Activated T-cell treated with anti-CD3 and anti-CD28 coated beads for 48 hours (primary cell): ENCODE measurements at places on chromosomes 6 and 20.

- no peak for DNase-seq
These were observed 13.2 kb upstream of the PARD6B start for GRCh38 chr20:50717974-50718761.

- DNase-seq: no peak
These were observed 77.1 kb upstream of the RNF217 start for GRCh38 chr6:124885171-124885570.

DNA sequence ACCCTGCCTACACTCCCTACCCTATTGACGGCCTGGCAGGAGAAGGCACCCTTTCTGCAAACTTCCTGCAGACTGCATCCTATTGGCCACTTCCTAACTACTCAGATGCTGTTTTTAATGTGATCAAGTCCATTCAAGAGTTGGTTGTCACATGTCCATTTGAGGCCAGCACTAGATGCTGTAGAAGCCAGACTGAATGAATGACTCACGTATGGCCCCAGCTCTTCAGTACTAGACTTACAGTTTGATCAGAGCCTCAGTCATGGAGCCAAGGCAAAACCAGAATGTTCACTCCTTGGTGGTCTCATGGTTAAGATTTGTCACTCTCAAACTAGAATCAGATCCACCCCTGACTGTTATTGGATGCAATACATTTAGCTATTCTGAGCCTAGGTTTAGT, 101.7 kb downstream of the OPRM1 start:
- DNase-seq: no peak

- DNase-seq: no peak
These were observed 1.2 kb upstream of the SYNJ2 start for GRCh38 chr6:157980288-157981131.

DNA sequence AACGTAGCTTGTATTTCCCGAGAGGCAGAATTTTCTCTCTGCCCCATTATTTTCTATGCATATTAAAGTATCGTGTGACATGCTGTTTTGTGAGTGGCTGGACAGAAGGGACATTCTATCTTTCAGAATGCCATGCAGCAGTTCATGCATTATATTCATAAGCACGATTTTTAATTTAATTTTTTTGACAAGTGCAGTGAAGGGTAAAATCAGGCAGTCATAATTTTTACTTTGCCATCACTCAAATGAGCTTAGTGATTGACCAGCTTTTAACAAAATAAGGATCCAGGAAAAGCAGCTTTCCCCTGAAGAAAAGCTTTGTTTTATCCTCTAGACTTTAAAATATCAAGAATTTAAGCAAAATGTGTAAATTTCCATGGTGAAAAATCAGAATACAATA, 673.3 kb downstream of the KIF16B start:
- no peak for DNase-seq

GRCh38 chr6:159943968-159944598, 24.8 kb upstream of the IGF2R start:
- no peak for DNase-seq

- no peak for DNase-seq
These were observed 179.5 kb downstream of the SOX4 start for GRCh38 chr6:21772884-21773575.

GRCh38 chr6:166957087-166957804, 896 bp upstream of the RNASET2 start:
- no peak for DNase-seq

DNA sequence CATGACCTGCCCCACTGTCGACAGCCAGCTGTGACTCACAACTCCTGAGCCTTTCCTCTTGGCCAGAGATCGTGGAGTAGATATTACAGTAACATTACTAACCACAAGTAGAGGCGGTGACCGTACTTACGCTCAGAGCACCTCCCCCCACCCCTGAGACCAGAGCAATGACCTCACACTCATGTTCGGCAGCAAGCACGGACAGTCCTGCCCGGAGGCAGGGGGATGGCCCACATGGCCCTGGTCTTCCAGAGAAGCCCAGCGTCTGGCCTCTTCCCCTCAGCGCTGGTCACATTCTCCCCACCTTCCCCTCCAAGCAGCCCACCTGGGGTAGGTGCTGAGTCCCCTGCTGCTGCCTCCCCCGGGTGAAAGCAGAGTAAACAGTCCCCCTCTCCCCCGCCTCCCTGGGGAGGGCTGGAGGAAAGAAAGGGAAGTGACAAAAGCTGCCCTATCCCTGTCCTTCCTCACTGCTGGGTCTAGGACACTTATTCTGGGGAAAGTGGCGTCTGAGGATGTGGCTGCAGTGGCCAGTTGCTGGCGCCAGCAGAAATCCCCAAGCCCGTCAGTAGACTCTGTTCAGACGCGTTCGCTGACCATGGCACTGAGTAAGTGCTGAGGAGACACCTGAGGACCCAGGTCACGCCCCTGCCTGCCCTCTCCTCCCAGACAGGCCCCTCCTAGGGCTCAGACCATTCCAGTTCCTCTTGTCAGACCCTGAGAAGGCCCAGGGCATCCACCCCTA, 68.5 kb downstream of the MRPL14 start:
- peak; percentile 22 for DNase-seq

DNA sequence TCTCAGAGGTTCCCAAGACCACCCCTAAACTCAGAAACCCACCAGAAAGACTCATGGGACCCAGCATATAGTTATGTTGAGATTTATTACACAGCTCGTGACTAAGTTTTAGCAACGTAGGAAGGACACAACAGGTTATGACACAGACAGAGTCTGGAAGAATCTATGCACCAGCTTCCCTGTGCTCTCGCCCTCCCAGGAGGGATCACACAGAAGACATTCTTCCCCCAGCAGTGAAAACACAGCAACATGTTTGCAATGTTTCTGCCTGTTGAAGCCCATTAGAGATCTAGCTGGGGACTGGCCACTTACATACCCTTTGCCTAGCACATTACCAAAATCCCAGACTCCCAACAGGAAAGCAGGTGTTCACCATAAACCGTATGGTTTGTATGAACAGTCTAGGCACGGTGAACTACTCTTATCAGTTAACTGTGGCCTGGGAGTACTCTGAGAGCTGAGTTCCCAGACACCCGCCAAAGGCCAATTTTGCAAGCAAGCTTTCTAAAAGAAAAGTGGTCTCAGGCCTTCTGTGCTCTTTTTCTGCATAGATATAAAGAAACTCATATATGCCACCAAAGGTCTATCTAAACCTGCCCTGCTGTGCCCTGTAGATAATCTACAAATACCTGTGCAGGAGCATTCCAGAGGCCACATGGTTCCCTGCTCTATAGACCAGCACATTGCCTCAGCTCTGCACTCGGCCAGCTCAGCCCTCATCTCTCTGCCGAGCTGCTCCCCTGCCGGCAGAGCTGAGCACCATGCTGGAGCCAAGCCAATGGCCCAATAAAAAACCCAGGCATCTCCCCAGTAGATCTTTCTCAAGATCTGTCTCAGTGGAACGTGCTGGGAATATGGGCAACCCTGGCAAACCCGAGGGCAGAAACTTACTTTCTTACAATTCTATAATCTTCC, 69.6 kb upstream of the SMIM28 start:
- no peak for DNase-seq

- no peak for DNase-seq
These were observed 92.1 kb upstream of the SPTLC3 start for GRCh38 chr20:12916699-12917098.

GRCh38 chr6:170355661-170356060, 49.1 kb downstream of the FAM120B start:
- DNase-seq: no peak

- no peak for DNase-seq
These were observed 26.1 kb upstream of the DSP start for GRCh38 chr6:7515363-7515762.

DNA sequence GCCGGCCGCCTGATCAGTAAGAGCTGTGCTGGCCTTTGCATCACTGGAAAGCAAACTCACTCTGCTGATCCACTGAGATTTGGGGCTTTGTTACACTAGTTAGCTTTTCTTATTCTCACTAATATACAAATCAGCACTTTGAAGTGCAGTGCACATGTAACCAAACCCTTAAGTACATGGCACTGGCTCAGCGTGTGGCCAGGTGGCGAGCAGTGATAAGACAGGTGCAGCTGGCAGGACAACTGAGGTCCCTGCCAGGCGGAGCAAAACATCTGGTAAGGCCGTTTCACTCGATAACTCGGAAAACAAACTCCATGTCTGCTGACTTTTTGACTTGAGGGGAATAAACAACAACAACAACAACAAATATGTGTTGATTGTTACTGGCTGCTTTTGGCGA, 11.0 kb downstream of the GFRA4 start:
- DNase-seq: no peak

DNA sequence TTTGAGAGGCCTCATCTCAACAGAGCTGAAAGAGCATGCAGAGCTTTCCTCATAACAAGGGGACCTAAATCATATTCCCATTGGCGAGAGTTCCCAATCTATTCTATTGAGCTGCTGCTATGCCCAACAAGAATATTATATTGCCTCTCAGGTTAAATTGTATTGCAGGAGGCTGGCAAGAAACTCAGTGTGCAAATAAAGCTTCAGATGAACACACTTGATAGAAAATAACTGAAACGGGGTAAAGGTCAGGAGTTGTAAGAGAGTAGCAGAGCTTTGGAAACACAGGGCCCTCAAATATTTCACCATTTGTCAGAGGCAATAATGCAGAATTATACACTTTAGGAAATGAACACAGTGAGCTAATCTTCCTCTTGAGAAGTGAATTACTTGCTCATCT, 364.3 kb upstream of the SPTLC3 start:
- DNase-seq: no peak

GRCh38 chr20:59439243-59439642, 138.8 kb downstream of the EDN3 start:
- no peak for DNase-seq

- DNase-seq: no peak
These were observed 154.0 kb downstream of the ZDHHC14 start for GRCh38 chr6:157534977-157535339.

GRCh38 chr20:47705497-47705856, 79.8 kb downstream of the SULF2 start:
- no peak for DNase-seq

DNA sequence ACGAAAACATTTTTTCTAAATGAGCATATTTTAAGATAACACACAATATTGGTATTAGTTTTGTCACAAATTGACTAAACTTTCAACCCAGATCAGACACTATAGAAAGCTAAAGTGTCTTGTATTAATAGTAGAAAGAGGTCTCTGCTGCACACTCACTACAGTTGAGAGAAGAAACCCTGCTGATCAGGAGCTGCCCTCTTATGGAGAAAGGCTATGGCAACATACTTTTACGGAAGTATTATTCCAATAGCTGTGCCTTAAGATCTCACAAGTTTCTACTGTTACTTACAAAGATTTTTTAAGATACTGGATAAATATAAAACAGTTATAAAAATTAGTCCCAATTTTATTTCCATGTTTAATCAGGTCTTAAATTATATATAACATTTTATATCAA, 155.7 kb downstream of the RIMS1 start:
- DNase-seq: no peak

- no peak for DNase-seq
These were observed 254.3 kb downstream of the BTBD3 start for GRCh38 chr20:12171923-12172524.

DNA sequence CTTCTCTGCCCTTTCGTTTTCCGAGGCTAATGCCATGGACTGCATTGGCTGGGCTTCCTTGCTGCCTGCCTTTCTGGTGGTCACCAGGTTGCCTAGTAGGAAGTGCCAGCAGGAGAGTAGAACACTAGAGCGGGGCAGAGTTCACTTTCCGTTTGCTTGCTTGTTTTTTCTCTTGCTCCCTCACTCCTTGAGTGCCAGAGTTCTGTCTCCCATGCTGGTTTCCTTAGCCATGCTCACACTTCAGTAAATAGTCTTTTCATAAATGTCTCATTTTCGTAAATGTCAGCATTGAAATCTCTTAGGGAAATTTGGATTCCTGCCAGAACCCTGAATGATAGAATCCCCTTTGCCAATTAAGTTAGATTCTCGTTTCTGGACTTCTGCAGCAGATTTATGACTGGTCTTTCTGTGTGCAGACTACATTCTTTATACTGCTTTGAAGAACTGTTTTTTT, 63.9 kb downstream of the FAM83B start:
- DNase-seq: no peak

- DNase-seq: no peak
These were observed 50.1 kb downstream of the CARMIL1 start for GRCh38 chr6:25329161-25329817.

GRCh38 chr6:47478233-47479139, 897 bp downstream of the CD2AP start:
- DNase-seq: no peak

DNA sequence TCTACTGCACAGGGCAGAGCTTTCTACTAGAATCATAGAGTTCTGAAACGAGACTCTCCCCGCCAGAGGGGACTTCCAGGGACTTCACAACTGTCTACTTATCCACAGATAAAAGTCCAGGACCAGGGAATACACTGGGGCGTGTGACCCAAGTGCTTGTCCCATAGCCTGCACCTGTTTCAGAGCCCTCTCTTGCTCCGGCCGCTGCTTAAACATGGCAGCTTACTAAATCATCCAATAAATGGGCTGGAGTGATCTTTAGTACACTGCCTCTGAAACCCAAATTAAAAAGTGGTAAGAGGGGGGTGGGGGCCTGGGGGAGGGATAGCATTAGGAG, 8.9 kb upstream of the RAB44 start:
- no peak for DNase-seq

- DNase-seq: no peak
These were observed 48.3 kb upstream of the TRAF3IP2 start for GRCh38 chr6:111653979-111654378.

DNA sequence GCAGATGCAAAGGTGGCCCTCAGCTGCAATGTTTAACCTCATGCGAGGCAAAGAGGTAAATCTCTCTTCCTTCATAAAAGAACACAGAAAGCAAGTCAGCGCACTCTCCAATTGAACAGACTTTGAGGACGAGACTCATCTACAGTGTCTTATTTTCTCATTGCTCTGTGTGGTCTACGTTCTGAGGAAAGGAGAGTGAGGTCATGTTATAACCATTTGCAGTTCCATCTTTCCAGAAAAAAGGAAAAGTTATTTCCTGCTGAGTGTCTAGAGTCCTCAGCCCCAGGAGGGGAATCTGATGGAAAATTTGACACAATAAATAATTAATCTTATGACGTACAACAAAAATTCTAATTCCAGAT, 35.6 kb upstream of the THBS2 start:
- DNase-seq: no peak

DNA sequence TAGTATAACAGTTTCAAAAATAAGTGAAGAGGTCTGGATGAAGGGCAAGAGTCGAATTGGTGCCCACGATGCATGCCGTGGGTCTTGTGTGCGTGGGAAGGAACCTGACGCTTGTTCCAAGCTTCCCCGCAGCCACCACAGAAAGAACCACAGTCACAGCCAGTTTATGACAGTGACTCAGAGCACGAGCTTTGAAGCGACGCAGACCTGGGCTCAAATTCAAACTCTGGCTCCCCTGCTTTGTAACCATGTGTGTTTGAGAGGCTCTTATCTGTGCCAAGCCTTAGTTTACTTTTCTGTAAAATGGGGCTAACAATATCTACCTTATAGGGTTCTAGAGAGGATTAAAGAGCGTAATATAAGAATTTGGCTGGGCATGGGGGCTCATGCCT, 65.5 kb downstream of the SYNJ2 start:
- DNase-seq: peak; percentile 61

DNA sequence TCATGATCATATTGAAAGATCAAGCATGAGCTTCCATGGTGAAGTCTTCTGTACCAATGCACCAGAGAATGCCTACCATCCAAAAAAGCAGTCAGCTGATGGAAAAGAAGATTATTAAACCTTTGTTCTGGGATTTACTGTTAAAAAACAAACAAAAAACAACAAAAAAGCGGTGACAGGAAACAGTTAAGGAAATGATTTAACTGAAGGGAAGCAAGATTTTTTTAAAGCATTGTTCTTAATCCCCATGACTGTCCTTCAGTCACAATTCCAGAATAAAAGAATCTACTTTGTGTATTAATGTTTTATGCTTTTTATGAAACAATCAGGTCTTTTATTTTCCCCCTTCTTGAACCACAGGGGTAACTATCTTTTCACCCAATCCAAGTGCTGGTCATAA, 23.9 kb downstream of the FAM162B start:
- no peak for DNase-seq
